ENCODE measurements at places on chromosomes 11 and 22.

DNA sequence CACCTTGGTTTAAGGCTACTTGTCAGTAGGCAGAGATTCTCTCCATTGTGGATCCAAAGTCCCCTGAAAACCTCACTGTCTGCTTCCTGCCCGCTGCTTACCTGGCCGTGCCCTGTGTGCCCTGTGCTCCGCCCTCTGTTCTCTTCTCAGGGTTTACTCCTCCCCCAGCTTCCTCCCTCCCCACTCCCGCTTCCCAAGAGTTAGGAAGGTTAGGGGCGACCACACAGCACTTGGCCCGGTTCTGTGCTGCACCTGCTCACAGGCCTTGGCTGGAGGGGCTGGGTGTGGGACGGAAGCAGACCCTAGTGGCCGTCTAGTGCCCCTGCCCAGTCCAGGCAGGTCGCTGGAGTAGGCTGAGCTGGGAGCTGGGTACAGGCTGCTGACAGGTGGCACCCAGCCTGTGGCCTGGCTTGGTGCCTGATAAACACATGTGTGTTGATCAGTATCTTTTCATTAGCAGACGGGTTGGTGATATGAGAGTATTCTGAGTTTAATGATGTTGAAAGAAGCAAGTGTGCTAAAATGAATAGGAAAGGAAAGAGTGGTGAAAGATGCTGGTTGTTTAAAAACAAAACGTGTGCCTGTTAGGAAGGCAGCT, 40.5 kb downstream of the GRAMD4 start:
- no peak for DNase-seq

DNA sequence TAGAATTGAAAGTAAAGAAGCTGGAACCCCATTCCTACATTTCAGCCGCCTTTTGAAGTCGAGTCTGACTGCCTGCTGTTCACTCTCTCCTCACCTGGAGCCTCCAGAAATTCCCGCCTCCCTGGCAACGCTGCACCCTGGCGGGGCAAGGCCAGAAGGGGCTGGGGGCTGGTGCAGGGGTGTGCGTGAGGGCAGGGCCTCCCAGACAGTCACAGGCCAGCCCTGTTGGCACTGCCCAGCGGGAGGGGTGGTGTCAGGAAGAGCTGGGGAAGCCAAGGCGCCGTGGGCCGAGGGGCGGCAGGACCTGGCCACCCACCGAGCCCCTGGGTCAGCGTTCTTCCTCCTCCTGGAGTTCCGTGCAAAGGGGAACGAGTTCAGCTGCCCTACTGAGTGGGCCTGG, 123.2 kb downstream of the KCNQ1OT1 start:
- no peak for DNase-seq

DNA sequence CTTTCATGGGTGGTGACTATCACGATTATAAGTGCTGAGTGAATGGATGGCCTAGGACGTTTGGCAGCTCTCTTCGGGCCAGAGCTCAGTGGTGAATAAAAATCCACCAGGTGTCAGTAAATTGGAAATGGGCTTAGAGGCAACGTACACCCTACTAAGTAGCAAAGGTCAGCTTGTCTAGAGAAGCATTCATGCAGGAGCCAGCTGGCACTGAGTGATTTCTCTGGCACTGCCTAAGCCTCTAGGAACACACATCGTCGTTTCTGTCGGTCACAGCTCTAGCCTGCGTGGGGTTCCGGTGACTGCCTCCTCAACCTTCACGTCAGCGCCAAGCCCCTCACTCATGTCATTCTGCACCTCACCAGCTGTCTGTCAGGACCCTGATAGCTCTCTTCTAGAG, 192.4 kb upstream of the NTM start:
- no peak for DNase-seq

DNA sequence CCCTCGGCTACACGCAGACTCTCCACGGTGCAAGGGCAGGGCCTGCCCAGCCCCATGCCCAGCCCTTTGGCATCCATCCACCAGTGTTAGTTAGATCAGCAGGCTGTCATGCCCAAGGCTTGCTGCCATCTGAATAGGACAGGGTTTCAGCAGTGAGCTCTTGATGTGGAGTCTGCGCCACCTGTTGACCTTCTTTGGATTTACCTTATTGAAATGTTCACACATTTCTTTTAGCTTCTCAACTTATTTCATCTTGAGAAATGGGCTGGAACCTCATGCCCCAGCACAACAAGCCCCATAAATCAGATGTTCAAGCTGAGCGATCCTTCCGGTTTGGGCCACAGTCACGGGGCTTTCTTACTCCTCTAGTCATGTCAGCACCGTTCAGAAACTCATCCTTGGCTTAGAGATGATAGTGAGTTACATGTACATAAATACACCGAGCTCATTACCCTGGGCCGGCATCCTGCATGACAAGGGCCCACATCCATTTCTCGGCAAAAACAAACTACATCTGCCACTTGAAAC, 61.7 kb downstream of the PARVB start:
- no peak for DNase-seq

DNA sequence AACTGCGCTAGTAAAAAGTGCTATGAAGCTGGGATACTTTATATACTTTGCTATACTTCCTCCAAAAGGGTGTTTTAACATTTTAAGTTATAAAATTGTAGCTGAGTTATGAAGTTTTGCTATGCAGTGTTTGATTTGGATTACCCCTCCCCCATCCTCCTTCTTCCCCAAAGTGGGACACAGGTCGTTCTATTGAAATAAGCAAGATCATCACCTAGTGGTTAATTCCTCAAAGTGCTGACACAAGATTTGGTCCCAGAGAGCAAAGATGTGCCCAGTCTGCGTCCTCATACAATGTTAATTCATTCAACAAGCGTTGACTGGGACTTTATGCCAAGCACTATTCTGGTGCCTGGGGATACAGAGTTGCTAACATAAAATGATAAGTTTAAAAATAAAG, 78.5 kb downstream of the SPON1 start:
- DNase-seq, result no peak

DNA sequence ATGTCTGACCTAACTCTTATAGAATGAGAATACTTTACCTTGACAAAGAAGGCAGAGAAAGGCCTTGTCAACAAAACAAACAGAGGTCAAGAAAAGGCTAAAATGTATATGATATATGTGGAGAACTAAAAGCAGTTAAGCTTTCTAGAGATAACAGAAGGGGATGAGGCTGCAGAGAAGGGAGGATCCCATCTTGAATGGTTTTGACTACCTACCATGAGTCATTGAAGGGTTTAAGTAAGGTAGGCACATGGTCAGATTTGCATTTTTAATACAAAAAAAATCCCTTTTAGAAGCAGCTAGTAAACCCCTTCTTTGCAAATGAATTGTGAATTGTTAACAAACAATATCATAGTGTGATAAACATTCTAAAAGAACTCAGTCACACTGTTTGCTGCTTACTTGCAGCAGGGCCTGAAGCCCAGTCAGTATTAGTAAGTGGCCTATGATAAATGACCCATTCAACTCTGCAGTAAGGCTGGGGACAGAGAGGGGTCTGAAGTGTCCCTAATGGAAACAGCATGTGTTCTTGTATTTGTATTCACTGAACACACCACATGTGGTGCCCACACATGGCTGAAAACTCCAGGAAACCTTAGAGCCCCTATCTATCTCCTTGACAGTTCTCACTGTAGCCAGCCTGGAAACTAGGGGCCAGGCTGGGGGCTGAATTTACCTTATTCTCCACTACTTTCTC, 328.8 kb upstream of the PITPNB start:
- DNase-seq, result no peak

- DNase-seq, result peak; percentile 33
These were observed 5.7 kb downstream of the FTH1 start for GRCh38 chr11:61961570-61962212.

- no peak for DNase-seq
These were observed 10.7 kb downstream of the OLFML1 start for GRCh38 chr11:7495882-7496551.

- DNase-seq, result no peak
These were observed at the start of gene LDHAL6A for GRCh38 chr11:18455686-18456372. TSS of gene LDHAL6A (plus strand) at chr11:18455856. CDS start at chr11:18456681, 825 bp downstream.

DNA sequence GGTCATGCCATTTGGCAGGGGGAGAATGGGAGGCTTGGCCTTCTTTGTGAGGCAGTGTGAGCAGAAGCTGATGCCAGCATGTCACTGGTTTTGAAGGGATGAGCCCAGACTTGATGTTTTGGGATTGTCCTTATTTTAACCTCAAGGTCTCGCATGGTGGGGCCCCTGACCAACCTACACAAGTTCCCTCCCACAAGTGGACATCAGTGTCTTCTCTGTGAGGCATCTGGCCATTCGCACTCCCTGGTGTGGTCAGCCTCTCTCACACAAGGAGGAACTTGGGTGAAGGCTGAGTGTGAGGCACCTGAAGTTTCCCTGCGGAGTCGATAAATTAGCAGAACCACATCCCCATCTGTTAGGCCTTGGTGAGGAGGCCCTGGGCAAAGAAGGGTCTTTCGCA, 59.8 kb downstream of the TIMP3 start:
- DNase-seq, result no peak

GRCh38 chr11:22467248-22467647, 129.1 kb downstream of the SLC17A6 start:
- no peak for DNase-seq

All from liver (tissue), 10 donors.